ENCODE measurements at places on chromosomes 11 and 22.

GRCh38 chr22:37377927-37378326 lies 49.4 kb downstream of the ELFN2 start:
- no peak for DNase-seq

DNA sequence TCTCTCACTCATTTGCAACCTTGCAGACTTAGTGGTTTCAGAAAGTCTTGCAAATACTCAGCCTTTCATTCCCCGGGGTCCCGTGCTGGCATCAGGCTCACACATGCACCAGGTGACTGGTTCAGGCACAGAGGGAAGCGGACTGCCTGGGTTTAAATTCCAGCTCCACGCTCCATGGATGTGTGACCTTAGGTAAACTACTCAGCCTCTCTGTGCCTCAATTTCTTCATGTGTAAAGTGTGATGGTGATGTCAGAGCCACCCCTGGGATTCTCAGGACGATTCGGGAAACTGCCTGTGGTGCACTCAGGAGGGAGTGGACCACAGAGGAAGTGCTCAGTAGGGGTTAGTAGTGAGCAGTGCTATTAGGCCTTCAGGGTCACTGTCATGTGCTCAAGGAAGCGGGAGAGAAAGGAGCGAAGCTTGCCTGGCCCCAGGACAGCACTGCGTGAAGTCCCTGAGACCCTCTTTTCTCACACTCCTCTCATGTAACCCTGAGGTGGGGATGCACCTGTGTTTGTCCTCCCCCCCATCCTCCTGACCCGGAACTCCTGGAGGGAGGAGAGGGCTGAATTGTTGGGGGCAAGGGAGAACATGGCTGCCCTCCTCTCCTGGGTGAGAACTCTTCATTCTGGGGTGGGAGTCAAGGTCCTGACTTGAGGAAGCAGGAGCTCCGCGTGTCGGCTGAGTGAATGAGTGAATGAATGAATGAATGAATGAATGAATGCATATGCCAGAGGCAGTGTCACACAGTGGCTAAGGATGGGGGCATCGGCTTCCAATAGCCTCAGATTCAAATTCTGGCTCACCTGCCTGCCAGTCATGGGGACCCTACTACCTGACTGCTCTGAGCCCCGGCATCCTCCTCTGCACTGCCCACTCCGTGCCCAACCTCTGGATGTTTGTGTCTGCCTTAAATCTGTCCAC lies 14.4 kb upstream of the UPK3A start:
- DNase-seq, result no peak

GRCh38 chr11:122042981-122043380 lies 73.0 kb downstream of the BLID start:
- DNase-seq, result no peak

DNA sequence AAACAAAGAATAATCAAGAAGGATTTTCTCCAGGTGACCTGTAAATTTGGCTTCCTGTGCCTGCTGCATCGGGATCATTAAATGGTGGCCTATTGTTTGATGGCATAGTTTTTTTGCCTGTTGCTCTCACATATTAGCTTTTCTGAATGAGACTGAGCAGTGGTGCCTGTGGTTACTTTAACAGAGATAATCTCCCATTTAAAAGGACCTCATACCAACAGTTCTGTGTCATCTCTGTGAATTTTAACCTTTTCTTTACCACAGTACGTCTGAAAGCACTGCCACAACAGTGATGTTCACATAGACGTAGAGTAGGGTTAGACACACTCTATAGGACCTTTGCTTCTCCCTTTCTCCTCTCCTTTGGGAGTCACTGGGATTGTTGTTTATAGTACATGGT lies 22.9 kb upstream of the RCE1 start:
- DNase-seq, result no peak

DNA sequence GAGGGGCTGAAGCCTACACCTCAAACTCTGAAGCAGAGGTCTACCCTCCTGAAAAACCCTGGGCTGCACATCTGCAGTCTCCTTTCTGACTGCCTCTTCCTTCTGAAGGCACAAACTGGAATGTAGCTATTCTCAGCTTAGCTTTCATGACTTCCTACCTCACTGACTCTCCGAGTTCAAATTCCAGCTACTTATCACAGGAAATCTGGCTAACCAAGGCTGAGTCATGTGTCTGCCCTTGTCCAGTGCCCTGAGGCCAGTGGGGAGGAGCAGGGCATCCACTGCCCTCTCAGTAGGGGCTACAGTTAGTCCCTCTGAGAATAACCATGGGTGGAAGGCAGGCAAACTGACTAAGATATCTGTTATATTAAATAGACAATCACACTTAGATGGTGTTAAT lies 29.2 kb downstream of the PDGFD start:
- DNase-seq, result no peak

- DNase-seq, result no peak
Measured at GRCh38 chr11:67664696-67665540, 9.5 kb downstream of the ALDH3B2 start.

GRCh38 chr11:2882396-2883110 lies 3.0 kb downstream of the CDKN1C start:
- no peak for DNase-seq

- no peak for DNase-seq
Measured at GRCh38 chr11:108647701-108648527, 17.0 kb upstream of the DDX10 start.

- DNase-seq, result no peak
Measured at GRCh38 chr11:119484741-119485605, 62.0 kb upstream of the THY1 start.

GRCh38 chr11:67408437-67409200 lies 4.7 kb downstream of the TBC1D10C start:
- DNase-seq, result no peak

DNA sequence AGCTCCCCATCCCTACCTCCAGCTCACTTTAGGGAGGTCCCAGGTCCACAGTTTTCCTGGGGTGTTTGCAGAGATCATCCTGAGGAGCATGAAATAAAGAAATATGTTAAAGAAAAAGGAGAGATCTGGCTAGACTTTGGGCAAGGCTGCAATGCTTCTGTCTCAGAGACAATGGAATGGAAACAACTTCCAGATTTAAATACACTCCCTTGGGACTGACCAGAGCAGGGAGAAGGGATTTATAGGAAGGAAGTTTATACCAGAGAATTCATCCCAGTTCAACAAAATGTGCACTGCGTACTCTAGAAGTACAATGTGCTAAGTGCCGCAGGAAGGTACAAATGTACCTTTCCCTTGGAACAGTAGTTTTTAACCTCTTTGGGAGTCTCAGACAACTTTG lies 40.4 kb downstream of the ETS1 start:
- no peak for DNase-seq

DNA sequence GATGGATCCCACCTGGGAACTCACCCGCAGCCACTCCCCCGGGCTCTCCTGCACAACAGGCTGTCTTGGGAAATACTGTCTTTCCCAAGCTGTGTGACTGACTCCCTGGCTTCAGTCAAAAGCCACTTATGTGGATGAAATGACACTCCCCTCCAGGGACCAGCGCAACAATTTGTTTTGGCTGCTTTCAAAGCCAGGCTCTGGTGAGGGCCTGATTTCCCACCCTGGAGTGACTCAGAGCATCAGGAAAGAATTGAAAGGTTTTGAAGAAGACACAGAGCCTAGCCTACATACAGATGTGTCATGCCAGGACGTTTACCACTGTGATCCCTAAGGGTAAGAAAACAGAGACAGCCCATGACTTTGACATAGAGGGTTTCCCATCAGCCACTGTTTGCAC lies 550.5 kb downstream of the MIAT start:
- DNase-seq, result no peak

DNA sequence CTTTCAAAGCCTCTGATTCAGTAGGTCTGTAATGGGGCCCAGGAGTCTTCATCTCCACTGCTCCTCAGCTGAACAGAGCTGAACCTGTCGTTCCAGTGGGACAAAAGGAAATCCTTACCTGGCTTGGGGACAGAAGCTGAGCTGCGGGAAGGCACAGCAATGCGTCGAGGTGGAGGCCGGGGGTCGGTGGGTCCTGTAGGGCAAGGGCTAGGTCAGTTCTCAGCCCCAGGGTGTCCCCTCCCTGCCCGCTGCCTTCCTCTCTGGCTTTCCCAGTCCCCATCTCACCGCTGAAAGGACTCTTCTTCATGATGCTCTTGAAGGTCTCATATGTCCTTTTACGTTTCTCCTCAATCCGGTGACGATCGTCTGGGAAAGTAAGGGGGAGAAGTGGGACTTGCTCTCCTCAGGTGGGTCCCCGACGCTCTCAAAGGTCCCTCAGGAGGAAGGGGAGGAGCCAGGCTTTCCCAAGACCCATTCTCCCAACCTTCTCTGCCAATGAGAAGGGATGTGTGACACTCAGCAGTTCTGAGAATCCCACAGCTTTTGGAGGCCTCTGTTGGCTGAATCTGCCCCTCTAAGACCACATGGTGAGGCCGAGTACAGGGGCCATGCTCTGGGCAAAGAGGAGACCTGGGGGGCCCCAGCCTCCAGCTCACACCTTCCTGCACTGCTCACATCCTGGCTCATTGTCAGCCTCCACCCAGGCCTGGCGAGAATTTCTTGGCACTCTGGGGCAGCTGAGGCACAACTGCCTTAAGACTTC lies 7.0 kb downstream of the RELA start:
- no peak for DNase-seq

DNA sequence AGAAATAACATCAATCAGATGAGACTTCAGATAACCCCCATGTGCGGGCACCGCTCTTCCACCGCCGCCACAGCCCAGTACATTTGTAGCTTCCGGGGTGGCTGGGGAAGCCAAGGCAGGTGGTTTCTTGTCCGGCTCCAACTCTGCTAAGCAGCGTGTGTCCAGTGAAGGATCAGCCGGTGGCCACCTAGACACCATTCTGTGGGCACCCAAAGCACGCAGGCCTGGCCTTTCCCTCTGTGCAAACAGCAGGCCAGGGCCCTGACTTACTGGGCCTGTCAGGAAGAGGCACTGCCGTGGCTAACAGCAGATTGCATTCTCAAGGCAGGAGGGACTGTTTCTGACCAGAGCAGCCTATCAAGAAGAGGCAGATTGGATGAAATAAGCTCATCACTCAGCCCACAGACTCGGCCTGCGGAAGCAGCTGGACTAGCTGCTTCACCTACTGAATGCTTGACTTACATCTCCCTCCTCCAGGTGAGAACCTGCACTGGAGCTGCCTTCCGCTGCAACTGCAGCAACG lies 74.8 kb downstream of the ETS1 start:
- DNase-seq, result no peak
